ENCODE measurements at places on chromosomes 5 and 9. TPM values are rescaled to one million over a fixed set of nuclear protein-coding genes. Genes with fewer than 3 reads are reported as not detected.

- no peak overlapping the region for H3K4me3 ChIP-seq
- H3K27ac ChIP-seq = no peak overlapping the region
- H3K27me3 ChIP-seq = no peaks in the 10 kb centered on the region
Measured at GRCh38 chr5:79224286-79224984, 11.5 kb upstream of the JMY start.

Gene SHOC1
- polyA plus RNA-seq = 0.14 TPM

Gene SLC38A9
- polyA plus RNA-seq = 18.4 TPM

Gene EGFLAM
- 25.7 TPM for polyA plus RNA-seq

- no peaks in the 10 kb centered on the region for H3K36me3 ChIP-seq
- H3K27ac ChIP-seq = no peak overlapping the region
Measured at GRCh38 chr5:11785771-11786352, 118.4 kb downstream of the CTNND2 start.

Gene SPATA31C1
- polyA plus RNA-seq = not detected

Gene PLPP7
- 0.96 TPM for polyA plus RNA-seq

DNA sequence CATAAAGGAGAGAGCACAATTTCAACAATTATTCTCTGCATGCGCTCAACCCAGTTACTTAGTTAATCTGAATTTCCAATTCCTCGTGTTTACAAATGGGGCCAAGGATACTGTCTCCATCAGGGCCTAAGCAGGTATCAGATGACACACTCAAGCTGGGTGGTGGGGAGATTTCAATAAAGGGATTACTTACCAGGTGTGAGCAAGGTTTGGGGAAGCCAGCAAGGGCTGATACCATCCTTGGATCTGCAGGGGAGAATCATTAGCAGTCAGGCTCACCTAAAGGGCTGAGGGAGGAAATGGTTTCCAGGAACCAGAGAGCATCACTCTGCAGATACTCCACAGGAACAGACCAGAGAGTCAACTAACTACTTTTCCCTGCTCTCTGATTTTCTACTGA lies 487.1 kb downstream of the NTRK2 start:
- no peaks in the 10 kb centered on the region for H3K36me3 ChIP-seq
- no peak overlapping the region for H3K4me3 ChIP-seq
- H3K4me1 ChIP-seq = no peaks in the 10 kb centered on the region
- no peak overlapping the region for H3K27ac ChIP-seq
- no peak for DNase-seq
- H3K27me3 ChIP-seq = no peaks in the 10 kb centered on the region

DNA sequence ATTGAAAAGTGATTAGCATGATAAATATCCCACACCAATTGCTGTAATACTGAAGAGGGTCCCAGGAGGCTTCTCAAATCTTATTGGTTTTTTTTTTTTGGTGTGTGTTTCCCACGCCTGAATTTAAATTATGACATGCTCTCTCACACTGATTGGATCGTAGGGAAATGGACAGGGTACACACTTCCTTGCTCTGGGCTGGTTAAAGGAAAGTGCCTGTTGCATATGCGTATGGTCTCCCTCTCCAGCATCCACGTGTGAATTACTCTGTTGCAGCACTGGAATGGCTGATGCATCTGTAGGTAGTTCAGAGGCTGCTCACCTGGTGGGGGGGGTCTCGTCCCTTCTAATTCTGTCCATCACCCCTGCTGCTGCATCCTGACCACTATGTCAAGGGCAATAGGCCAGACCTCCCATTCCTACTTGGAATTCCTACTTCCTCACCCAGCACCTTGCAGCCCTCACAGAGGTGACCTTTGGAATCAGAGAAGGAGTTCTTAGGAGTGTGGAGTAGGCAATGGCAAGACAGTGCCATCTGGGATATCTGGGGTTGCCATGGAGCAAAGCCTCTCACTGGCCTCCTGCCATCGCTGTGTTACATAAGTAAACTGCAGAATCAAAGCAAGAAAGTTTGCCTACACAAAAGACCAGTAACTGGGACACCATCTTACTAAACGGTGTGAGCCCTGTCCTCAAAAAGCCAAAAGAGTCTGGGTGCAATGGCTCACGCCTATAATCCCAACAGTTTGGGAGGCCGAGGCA lies 71.4 kb upstream of the FBXW11 start:
- DNase-seq = no peak
- no peaks in the 10 kb centered on the region for H3K4me1 ChIP-seq
- H3K36me3 ChIP-seq = peaks cover 52% of the 10 kb centered on the region
- no peak overlapping the region for H3K27ac ChIP-seq
- no peaks in the 10 kb centered on the region for H3K27me3 ChIP-seq

DNA sequence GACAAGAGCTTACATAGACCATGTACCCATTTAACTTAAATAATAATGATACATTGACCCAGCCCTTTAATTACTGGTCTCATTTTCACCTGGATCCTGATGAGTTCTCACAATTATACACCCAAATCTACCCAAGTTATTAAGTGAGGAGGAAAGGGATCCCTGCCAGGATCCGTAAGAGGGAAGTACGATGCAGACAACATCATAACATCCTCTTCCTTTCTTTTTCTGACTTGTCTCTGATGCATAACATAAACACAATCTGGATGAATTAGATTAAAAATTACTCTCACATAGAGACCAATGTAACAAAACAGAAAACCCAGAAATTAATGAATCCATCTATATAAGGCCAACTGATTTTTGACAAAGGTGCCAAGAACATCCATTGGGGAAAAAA lies 17.0 kb downstream of the MARCHF3 start:
- no peaks in the 10 kb centered on the region for H3K27me3 ChIP-seq
- H3K4me3 ChIP-seq = no peak overlapping the region
- no peak for DNase-seq
- H3K36me3 ChIP-seq = no peaks in the 10 kb centered on the region
- peaks cover 4% of the 10 kb centered on the region for H3K4me1 ChIP-seq

- H3K27me3 ChIP-seq = no peaks in the 10 kb centered on the region
- H3K4me1 ChIP-seq = no peaks in the 10 kb centered on the region
- H3K4me3 ChIP-seq = no peak overlapping the region
- no peaks in the 10 kb centered on the region for H3K36me3 ChIP-seq
Measured at GRCh38 chr9:81631218-81631745, 58.1 kb downstream of the TLE1 start.

DNA sequence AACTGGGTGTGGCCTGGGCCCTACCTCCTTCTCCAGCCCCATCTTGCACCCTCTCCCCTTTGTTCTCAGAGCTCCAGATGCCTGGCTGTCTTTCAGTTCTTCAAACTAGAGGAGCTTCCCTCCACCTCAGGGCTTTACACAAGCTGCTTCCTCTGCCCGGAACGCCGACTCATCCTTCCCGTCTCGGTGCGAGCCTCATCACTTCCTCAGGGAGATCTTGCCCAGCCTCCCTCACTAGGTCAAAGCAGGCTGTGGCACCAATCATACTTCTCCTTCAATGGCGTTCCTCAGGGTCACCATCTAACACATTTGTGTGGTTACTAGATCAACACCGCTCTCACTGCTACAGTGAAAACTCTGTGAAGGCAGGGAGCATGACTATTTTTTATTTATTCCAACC lies 56.2 kb upstream of the ZSWIM6 start:
- H3K27ac ChIP-seq = peak overlapping the region; percentile 26
- no peaks in the 10 kb centered on the region for H3K36me3 ChIP-seq
- DNase-seq = no peak
- peaks cover 9% of the 10 kb centered on the region for H3K4me1 ChIP-seq

DNA sequence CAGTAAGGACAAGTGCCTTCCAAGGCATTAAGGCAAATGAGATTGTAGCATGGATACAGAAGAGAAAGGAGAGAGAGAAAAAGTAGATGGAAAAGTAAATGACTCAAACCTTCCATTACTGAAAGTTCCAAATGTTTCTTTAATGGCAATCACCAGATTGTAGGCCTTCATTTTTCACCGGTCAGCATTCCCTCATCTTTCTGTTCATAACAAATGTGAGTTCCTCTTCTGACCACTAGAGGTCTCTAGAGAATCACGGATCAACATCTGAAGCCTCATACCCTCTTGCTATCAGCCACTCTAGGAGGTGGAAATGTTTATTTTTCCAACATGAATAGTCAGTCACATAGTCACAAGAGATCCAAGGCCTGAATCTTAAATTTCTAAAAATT lies 73.6 kb upstream of the RPS23 start:
- no peak overlapping the region for H3K4me3 ChIP-seq
- H3K4me1 ChIP-seq = peaks cover 50% of the 10 kb centered on the region
- H3K36me3 ChIP-seq = no peaks in the 10 kb centered on the region

GRCh38 chr5:51380603-51381207 lies 2.5 kb upstream of the ISL1 start:
- no peaks in the 10 kb centered on the region for H3K36me3 ChIP-seq
- DNase-seq = no peak
- H3K4me3 ChIP-seq = no peak overlapping the region
- H3K27ac ChIP-seq = no peak overlapping the region

DNA sequence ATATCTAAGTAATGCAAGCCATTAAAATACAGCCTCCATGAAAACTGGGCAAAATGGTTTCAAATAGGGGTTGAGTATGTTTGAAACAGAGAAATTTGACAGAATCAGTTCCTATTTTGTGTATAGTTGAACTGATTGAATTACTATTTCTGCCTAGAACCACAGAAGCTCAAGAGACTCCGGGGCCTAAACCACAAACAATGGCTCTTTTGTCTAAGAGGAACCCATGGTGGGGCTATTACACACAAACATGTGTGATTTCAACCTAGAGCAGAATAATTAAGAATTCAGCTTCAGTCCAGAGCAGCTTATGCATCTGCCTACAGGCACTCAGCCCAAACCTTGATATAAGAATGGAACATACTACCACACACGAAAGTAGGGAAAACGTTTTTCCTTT lies 171.2 kb upstream of the MPDZ start:
- H3K4me3 ChIP-seq = no peak overlapping the region
- H3K27me3 ChIP-seq = no peaks in the 10 kb centered on the region
- no peak for DNase-seq
- H3K4me1 ChIP-seq = no peaks in the 10 kb centered on the region
- H3K36me3 ChIP-seq = no peaks in the 10 kb centered on the region
- H3K27ac ChIP-seq = no peak overlapping the region

GRCh38 chr5:66582499-66583165 lies 13.6 kb upstream of the MAST4 start:
- H3K27me3 ChIP-seq = no peaks in the 10 kb centered on the region
- H3K4me1 ChIP-seq = no peaks in the 10 kb centered on the region
- no peak for DNase-seq
- H3K36me3 ChIP-seq = no peaks in the 10 kb centered on the region
- H3K4me3 ChIP-seq = no peak overlapping the region

DNA sequence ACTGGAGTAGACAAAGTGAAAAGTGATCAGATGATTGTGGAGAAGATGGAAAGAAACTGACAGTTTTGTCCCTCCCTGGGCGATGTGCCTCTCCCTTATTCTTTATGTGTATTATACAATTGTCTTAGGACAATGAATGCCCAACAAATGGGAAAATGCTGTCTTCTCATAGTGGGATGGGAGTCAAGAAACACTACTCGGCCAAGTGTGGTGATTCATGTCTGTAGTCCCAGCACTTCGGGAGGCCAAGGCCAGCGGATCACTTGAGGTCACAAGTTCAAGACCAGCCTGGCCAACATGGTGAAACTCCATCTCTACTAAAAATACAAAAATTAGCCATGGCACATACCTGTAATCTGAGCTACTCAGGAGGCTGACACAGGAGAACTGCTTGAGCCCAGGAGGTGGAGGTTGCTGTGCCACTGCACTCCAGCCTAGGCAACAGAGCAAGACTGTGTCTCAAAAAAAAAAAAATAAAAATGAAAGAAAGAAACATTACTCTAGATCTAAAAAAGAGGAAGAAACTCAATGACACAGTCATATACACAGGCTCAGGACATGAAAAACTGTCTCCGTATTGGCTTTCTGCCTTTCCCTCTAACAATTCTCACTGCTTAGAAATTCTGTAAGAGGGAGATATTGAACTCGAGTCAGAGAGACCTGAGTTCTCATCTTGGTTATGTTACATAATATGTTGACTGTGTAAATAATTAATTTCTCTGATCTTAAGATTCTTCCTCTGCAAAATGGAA lies 67.9 kb upstream of the TARS1 start:
- no peak overlapping the region for H3K4me3 ChIP-seq
- H3K36me3 ChIP-seq = no peaks in the 10 kb centered on the region
- no peak overlapping the region for H3K27ac ChIP-seq

Gene ZNF367
- polyA plus RNA-seq = 4.3 TPM

Gene EMB
- polyA plus RNA-seq = 45.0 TPM

All from thymus (tissue), 14 donors.